ENCODE measurements at places on chromosomes 1 and 21.

DNA sequence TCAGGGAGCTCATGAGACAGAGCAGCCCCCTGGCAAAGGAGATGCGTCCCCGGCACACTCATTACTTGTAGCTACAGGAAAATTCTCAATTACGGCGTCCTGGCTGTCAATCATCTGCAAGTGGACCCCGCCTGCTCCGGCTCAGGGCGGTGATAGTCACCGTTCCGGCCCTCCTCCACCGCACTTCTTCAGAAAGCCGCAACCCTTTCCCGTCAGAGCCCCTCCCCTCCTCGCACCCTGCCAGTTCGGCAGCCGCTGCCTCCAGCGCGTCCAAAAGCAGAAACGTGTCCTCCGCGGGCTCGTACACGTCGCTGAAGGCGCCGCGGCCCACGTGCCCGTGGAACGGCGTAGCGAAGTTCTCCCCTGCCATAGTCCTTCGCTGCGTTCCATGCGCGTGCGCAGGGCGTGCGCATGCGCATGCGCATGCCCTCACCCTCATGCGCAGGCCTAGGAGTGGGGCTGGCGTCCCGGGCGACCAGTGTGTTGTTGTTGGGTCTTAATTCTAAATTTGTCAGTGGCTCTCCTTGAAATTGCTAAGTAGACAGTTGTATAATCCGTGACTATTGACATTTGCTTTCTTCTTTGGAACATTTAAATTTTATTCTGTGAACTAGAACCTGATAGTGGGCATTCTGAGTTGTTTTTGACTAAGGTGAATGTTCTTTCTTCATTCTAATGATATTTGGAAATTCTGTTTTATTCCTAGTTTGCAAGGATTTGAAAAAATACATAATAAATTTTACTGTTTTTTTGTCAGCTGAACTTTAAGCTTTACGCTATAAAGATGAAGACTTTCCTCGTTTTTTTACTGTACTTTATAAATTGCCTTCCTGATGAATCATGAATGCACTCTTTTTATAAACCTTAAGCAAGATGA lies 107.5 kb downstream of the LTN1 start:
- DNase-seq = peak; percentile 90

- DNase-seq = no peak
Measured at GRCh38 chr1:66893712-66894111, 30.9 kb downstream of the DNAI4 start.

GRCh38 chr1:44355582-44356305 lies 687 bp upstream of the ERI3 start:
- DNase-seq = no peak

- no peak for DNase-seq
Measured at GRCh38 chr21:44834951-44835646, 17.2 kb upstream of the SUMO3 start.

- DNase-seq = no peak
Measured at GRCh38 chr1:26097696-26098095, 13.9 kb upstream of the PDIK1L start.

Measured in CD14-positive monocyte (primary cell).